ENCODE measurements at places on chromosomes 16 and 17.

DNA sequence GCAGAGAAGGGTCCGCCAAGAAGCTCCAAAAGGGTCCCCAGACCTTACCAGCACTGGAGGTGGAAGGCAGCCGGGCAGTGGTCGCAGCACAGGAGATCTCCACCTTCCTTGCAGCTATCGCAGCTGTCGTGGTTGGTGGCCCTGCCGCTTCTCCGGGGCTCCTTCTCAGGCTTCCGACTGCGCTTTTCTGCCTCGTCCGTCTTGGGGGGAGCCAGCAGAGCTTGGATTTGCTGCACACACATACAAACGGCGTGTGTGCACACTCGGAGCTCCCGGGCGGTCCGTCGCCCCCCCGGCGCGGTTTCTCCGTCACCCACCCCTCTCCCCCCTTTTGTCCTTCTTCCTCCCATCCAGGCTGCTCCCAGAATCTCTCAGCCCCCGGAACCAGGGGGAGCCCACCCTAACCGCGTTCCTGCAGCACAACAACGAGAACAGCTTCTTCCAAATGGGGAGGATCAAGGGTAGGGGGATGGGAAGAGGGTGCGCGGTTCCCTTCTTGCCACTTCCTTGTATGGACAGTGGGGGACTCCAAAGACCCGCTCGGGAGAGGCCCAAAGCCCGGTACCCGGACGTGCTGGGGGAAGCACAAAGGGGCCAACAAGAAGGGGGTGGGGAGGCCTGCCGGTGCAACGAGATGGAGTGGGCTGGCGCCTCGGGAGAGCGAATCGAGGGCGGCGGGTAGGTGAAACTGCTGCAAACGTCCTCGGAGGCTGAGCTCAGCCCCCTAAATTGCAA, 1.1 kb downstream of the PHF12 start:
- peak; percentile 26 for DNase-seq

GRCh38 chr17:10127819-10128425, 70.5 kb downstream of the GAS7 start:
- DNase-seq, result no peak

DNA sequence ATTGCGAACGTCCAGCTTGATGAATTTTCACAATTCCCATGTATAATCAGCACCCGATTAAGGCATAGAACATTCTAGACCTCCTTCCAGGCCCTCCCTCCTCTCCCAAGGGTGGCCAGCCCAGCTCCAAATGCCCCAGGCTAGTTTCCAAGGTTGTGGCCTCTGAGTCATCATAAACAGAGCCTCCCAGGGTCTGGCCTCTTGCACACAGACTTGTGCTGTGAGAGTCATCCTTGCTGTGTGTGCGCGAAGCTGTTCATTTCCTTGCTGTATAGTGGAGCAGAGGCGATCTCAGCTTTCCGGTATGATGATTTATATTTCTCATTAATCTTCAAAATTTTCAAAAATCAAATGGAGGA, 20.5 kb upstream of the JPH3 start:
- DNase-seq, result no peak

GRCh38 chr17:81101614-81102306, 63.5 kb upstream of the PVALEF start:
- peak; percentile 76 for DNase-seq

- DNase-seq, result no peak
Observed at GRCh38 chr17:51709694-51710633, 448.6 kb downstream of the CA10 start.

DNA sequence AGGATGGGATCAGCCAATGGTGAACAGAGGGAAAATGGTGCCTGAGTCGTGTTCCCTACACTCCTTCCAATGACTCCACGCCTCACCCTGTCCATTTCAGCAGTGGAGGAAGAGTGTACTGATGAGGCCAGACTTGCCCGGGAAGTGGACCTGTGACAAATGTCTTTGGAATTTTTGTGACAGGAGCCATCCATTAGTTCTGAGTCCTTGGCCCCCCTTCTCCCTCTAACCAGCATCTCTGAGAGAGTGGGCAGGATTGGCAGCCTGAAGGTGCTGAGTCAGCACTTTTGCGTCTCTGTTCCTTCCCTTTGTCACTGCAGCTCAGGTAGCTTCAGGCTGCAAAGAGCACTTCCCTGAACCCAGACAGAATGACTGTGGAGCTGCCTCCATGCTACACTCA, 30.8 kb downstream of the BEAN1 start:
- DNase-seq, result no peak

DNA sequence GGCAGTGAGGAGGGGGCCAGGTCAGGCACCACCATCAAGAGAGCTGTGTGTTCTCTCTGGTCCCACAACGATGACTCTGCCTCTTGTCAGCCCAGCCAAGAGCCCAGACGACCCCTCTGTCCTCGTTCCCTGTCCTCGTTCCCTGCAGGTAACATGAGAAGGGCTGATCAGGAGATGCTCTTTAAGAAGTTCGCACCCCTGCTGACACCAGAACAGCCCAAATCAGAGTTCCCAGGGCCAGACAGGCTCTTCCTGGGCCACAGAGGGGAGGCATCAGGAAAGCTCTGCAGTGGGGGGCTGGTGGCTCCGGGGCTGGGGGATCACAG, 13.5 kb upstream of the DNAI2 start:
- no peak for DNase-seq

DNA sequence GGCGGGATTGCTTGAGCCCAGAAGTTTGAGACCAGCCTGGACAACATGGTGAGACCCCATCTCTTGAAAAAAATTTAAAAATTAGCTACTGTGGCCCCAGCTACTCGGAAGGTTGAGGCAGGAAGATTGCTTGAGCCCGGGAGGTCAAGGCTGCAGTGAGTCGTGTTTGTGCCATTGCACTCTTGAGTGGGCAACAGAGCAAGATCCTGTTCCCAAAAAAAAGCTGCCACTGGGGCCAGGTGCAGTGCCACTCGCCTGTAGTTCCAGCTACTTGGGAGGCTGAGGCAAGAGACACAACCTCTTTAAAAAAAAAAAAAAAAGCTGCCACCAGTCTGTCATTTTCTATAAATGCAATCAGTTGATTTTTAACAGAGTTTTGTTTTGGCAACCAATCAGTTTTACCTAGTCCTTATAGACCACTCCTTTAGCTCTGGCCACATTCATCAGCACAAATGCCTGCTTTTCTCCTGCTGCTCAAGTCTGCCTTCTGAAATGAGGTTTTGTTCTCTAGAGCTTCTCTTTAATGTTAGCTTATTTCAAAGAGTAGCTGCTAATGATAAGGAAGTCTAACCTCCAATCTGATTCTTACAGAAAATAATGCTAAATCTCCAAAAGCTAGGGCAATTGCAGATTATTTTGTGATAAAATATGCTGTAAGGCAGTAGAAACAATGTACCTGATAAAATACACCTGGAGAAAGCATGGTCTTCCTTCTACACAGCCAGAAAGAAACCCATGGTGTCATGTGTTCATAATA, 64.8 kb downstream of the TUBD1 start:
- DNase-seq, result no peak

DNA sequence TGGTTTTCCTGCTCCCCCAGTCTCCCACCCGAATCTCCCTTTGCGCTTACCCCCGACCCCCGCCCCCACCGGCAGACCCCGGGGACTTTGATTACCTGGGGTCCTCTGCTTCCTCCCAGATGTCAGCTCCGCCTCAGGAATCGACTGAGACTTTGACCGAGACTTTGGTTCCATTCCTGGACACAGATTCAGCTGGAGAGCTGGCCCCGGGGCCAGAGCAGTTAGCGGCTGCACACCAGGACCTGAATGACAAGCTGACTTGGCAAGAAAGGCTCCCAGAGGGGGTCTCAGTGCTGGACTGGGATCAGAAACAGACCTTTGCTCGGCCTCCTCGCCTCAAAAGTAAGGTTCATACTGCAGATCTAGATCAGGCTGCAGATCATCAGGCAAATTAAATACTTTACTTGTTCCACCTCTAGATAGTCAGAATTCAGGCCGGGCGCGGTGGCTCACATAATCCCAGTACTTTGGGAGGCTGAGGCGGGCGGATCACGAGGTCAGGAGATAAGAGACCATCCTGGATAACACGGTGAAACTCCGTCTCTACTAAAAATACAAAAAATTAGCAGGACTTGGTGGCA, 60.3 kb upstream of the FBXO47 start:
- no peak for DNase-seq

DNA sequence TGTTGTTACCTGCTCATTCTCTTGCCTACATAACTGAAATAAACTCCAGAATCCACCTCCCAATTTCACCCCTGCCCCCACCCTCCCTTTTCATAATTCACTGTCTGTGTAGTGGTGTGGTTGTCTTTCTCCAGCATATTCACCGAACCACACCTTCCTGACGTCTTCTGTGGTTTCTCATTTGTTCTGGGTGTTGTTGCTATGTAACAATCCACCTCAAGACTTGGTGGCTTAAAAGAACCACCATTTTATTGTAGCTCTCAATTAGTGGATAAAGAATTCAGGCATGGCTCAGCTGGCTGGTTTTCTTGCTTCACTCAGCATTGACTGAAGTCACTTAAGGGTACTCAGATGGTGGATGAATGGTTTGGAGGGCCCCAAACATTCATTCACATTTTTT, 229.8 kb downstream of the MAF start:
- DNase-seq, result no peak

GRCh38 chr16:81756615-81757356, 22.3 kb upstream of the PLCG2 start:
- no peak for DNase-seq

DNA sequence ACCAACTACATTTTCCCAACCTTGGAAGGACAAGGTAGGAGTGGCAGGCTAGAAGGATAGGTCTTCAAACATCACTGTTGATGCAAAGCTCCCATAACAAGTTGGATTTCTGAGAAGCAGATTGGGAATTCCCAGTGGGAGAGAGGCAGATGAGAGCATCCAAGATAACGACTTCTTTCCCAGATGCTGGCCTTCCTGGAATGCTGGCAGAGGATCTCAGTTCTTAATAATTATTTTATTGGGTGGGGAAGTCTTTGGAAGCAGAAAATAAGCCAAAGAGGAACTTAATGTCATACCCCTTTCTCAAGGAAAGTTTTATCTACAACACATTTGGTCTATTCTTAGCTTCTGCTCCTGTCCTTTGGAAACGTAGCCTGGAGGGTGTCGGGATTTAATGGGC, 64.5 kb downstream of the MPRIP start:
- DNase-seq, result no peak

- DNase-seq, result no peak
Observed at GRCh38 chr17:56540836-56541235, 52.7 kb upstream of the NOG start.

DNA sequence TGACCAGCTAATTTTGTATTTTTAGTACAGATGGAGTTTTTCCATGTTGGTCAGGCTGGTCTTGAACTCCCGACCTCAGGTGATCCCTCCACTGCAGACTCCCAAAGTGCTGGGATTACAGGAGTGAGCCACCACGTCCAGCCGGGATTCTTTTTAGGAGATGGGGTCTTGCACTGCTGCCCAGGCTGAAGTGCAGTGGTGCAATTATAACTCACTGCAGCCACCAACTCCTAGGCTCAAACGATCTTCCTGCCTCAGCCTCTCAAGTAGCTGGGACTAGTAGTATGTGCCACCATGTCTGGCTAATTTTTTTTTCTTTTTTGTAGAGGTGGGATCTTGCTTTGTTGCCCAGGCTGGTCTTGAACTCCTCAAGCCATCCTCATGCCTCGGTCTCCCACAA, 56.4 kb upstream of the MGAT5B start:
- DNase-seq, result no peak

GRCh38 chr17:15649861-15650421, 30.4 kb upstream of the FBXW10B start:
- no peak for DNase-seq

DNA sequence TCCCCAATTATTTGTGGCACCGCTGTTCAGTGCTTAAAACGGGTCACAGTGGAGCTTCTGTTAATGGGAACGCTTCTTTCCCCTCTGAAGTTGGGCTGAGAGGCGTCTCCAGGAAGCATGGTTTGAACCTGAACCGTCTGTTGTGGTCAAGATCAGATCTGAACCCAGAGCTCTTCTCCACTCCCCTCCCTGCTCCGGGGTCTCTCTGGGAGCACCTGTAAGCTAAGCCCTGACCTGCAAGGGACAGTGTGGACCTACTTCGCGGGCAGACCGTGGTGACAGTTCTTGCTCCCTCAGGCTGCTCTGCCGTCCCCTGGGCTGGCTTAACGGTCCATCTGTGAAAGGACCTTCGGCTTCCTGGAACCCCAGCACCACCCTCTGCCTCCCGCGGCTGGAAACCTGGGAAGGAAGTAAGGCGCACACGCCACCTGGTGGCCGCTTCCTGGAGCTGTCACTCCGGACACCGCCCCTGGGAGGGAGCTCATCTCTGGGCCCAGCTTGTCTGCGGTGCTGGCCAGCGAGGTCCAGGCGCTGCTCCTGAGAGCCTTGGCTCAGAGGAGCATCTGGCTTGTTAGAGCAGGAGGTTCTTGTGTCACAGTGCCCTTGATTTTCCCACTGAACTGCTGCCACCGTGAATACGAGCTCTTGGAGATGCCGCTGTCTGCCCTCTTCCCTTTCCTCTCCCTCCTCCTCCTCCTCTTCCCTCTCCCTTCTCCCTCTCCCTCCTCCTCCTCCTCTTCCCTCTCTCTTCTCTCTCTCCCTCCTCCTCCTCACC, 518.5 kb upstream of the EEF2KMT start:
- DNase-seq, result peak; percentile 4

DNA sequence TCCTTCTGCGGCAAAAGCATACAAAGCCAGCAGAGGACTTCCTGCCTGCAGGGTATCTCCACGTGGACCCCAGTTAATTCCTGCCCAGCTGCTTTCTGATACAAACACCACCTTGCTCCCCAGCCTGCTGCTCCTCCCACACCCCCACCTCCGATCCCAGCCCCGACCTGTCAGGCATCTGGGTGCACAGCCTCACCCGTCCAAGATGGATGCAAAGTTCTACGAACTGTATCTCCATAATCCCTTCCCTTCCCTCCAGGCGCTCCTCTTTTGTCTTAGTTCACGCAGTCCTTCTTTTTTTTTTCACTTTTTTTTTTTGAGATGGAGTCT, 15.6 kb upstream of the FOXJ1 start:
- DNase-seq, result no peak

DNA sequence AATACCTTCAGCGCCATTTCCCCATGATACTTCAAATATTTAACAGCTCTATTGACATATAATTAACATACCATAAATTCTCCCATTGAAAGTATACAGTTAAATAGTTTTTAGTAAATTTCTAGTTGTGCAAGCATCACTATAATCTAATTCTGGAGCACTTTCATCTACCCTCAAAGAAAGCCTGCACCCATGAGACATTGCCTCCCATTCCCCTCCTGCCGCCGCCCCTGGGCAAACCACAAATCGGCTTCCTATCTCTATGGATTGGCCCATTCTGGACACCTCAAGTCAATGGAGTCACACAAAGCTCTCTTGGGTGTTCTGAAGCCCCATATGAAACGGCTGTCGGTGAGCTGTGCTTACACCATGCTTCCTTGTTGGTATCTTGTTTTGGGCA, 77.3 kb upstream of the CBX4 start:
- no peak for DNase-seq

GRCh38 chr17:49887086-49887743, 39.3 kb upstream of the TAC4 start:
- DNase-seq, result no peak

Measured in stimulated activated CD8-positive, alpha-beta memory T cell treated with anti-CD3 and anti-CD28 coated beads, Interleukin-7, amount 100 ng/mL, for 48 hours (primary cell).